ENCODE measurements at places on chromosomes 12 and 14.
A peak's percentile ranks its signal among the peaks of the same experiment; 100 is the strongest.

- no peak for DNase-seq
Observed at GRCh38 chr14:54039311-54039710, 82.7 kb upstream of the BMP4 start.

- no peak for DNase-seq
Observed at GRCh38 chr12:58408516-58408915, 467.1 kb downstream of the ATP23 start.

DNA sequence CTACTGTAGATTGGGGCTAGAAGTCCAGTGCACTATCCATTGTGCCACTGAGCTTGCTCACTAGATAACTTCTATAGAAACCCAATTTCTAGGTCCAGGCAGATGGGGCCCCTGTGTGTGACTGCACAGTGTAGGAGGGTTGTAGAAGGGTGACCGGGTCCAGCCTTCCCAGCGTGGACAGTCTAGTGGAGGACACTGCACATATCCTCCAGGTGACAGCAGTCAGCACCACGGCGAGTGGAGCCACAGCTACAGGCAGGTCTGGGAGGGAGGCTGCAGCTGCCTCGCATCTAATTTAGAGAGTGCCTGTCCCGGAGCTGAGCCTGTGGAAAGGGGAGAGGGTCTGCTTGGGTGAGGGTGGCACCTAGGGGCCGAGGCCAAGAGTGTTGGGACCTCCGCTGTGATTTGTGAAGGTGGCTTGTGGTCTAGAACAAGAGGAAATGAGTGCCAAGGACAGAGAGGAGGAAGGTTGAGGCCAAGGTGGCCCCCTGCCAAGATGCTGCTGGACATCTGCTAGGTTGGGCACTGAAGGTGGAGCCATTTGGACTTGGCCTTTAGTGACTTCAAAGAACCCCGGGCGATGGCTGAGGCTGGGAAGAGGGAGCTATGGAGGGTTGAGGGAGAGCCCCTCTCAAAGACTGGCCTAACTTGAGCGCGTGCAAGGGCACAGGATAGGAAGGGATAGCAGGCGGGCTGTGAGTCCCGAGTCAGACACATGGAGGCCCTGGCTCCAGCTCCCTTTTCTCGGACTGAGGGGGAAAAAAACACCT lies 46.0 kb upstream of the TRAF3 start:
- DNase-seq, result no peak

GRCh38 chr12:88272456-88272855 lies 130.3 kb downstream of the TMTC3 start:
- no peak for DNase-seq

DNA sequence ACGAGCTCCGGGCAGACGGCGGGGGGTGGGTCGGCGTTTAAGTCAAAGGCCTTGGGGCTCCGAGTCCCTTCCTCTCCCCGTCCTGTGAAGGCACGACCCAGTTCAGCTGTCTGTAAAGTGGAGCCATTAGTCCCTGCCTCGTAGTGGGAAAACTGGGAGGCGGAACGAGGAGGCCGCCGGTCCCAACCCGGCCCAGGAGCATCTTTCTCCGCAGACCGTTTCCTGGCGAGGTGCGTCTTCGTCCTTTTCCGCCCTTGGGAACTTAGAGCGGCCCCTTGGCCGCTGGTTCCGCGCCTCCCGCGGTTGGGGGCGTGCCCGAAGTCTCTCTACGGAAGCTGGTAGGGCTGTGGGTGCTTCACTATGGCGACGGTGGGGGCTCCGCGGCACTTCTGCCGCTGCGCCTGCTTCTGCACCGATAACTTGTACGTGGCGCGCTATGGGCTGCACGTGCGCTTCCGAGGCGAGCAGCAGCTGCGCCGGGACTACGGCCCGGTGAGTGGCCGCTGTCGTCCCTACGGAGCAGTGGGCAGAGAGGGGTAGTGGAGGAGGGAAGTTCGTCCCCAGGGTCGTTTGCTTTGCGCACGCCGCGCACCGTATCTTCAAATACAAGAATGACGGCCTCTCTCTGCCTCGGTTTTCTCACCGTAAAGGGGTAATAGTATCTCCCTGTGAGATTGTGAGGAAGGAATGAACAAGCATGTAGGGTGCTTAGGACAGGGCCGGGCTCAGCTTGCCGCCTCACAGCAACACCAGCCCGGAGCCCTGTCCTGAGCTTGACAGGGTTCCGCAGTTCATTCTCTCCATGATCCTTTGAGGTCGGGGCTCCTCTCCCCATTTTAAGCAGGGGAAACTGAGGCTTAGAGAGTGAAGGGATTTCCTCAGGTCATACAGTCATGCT lies at the start of gene OGFOD2:
OGFOD2 (plus strand) TSS at position 353 of the 898 bp plus-strand sequence; CDS start at position 361, 8 bp downstream.
- DNase-seq, result peak; percentile 57

DNA sequence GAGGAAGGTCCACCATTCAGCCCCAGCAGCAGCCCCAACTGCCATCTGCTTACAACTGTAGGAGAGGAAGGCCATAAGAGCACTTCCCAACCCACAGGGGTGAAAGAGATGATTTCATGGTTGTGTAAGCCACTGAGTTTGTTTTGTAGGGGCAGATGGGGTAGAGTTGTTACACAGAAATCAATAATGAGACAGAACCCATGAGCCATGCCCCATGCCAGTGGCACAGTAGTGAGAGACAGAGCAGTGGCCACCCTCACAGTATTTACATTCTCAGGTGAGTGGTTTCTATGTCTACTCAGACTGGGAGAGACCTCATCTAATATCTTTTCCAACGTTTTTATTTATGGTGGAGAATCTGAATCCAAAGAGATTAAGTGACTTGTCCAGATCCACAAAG lies 68.6 kb downstream of the NUAK1 start:
- DNase-seq, result no peak

GRCh38 chr12:51864833-51865670 lies 16.5 kb upstream of the FIGNL2 start:
- DNase-seq, result no peak

DNA sequence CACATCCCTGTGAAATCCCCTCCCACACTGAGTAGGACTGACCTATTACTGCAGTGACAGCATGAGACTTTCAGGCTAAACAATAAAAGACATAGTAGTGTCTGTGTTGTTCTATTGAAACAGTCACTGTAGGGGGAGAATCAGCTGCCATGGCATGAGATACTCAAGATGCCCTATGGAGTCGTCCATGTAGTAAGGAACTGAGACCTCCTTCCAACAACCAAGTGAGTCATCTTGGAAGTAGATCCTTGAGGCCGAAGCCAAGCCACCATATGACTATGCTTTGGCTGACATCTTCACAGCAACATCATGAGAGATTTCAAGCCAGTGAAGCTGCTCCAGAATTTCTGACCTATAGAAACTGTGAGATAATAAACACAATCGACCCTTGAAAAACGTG lies 12.1 kb upstream of the LRP6 start:
- no peak for DNase-seq

DNA sequence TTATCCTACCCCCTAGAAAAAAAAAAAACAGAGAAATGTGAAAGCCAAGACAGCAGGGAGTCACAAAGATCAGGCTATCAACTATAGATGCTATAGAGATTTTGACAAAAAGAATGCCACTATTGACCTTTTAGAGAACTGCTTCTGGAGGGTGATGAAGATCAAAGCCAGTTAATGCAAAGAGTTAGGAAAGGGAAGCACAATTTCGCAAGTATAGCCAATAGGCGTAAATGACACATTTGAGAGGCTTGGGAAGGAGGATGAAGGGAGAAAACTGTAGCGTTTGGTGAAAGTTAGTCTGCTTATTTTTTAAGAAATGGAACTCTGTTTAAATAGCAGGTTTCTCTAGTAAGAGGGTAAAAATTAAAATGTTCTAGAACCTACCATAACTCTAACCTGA lies 190.7 kb downstream of the DUSP6 start:
- no peak for DNase-seq

- no peak for DNase-seq
Observed at GRCh38 chr12:62865937-62866336, 69.0 kb downstream of the PPM1H start.

GRCh38 chr12:47939009-47939601 lies 24.3 kb upstream of the TMEM106C start:
- DNase-seq, result no peak

DNA sequence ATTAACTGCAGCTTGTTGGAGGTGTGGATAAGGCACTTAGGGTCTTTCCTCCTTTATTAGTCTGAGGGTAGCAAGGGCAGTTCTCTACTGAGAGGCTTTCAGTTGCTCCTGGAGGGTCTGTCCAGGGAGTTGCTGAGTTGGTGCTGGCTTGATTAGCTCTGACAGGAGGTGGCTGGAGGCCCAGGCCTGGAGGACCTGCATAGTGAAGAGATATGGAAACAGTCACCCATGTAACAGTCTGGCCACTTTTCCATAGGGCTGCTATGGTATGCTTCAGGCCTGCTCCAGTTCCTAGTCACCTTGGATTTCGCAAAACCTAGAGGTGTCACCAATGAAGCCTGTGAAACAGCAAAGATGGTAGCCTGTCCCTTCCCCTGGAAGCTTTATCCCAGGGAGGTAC lies 143.3 kb upstream of the SLC38A2 start:
- DNase-seq, result no peak

GRCh38 chr14:102795060-102795925 lies 18.0 kb downstream of the TRAF3 start:
- peak; percentile 36 for DNase-seq

DNA sequence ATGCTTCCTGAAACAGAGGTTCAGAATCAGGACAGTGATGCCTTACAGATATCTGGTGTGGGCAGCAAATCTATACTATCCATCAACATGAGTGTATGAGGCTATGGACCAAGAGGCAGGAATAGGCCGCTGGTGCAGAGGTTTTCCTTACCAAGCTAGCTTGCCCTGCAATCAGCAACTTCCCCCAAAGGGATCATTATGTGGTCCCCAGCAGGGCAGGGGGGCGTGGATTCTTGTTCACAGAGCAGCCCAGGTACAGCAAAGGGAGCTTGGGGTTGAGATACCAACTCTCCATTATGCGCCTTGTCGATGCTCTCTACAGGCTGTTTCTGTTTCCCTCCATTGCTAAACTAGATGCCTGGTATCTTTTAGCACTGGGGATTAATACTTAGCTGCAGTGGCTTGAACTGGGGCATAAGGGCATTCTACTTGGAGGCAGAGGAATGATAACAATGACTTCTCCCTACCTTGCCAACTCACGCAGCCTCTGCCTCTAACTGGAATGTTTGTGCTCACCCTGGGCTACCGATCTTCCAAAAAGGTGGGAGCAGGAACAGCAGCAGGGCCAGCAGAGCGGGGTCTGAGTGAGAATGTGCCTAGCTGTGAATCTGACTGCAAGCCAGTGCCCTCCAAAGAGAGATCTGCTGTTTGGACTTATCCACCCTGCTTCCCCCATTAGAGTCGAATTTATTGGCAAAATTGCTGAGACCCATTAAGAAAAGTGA lies 10.3 kb upstream of the KRT1 start:
- no peak for DNase-seq

DNA sequence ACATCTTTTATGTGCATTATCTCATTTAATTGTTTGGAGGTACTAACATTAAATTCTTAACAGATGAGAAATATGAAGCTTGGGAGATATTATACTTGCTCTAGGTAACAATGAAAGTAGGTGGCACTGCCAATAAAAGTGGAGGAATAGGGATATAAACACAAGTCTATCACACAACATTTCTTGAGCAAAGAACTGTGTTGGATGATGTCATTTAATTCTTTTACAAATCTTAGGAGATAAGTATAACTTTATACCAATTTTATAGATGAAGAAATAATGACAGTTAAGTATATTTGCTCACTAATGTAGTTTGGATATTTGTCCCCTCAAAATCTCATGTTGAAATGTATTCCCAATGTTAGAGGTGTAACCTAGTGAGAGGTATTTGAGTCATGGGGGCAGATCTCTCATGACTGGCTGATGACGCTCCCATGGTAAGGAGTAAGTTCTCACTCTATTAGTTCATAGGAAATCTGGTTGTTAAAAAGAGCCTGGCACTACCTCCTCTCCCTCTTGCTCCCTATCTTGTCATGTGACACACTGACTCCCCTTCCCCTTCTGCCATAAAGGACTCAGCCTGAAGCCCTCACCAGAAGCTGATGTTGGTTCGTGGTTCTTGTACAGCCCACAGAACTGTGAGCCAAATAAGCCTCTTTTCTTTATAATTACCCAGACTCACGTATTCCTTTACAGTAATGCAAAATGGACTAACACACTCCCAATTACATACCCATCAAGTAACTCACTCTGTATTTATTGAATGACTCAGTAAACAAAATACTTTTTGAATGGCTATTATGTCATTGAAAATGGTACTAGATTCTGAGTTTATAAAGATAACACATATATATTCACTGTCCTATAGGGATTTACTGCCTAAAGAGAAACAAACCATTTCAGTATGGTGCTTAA lies 146.8 kb upstream of the KITLG start:
- no peak for DNase-seq

DNA sequence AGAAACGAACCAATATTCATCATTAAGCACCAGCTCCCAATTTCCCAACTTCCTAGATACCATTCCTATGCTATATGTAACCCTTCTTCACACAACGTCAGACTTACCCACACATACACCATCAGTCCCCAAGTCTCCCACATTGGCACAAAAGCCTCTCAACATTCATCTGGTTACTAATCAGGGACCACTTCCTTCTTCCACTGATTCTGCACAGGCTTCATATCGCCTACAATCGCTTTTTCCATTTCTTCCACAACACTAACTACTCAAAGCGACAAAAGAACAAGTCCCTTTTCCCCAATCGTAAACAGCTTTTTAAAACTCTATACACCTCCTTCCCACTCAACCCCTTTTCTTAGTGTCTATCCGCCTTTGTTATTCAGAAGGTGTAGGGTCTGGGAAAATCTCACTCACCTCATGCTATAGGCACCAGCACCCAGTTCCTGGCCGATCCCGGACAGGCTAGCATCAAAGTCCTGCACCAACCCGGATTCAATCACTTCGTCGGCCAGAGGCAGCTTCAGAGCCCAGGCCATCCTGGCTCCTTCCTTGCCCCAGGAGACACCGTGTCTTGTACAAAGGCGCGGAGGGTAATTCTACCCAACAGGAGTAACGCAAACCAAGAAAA lies 936 bp downstream of the TFCP2 start:
- DNase-seq, result peak; percentile 11

- DNase-seq, result no peak
Observed at GRCh38 chr12:3200032-3200617, 122.9 kb downstream of the TSPAN9 start.

DNA sequence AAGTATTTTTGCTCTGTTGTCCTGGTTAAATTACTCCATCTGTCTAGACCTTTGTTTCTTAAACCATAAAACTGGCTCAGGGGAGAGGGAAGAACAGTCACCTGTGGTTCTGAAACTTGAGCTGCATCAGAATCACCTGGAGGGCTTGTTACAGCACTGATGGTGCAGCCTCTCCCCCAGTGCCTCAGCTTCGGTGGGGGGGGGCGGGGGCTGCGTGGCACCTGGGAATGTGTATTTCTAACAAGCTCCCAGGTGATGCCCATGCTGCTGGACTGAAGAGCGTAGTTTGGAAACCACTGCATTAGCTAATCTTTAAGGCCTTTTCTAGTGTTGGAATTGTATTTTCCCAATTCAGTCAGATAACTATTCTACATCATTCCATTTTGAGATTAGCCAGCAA lies 42.7 kb downstream of the GPHB5 start:
- no peak for DNase-seq

GRCh38 chr14:34660796-34661195 lies 30.8 kb upstream of the SNX6 start:
- no peak for DNase-seq

- DNase-seq, result no peak
Observed at GRCh38 chr12:26939192-26939832, 1.0 kb downstream of the FGFR1OP2 start.
